Activated CD4-positive, alpha-beta memory T cell treated with anti-CD3 and anti-CD28 coated beads for 36 hours (primary cell): ENCODE measurements at places on chromosomes 11 and 22.
A peak's percentile ranks its signal among the peaks of the same experiment; 100 is the strongest.

- no peak for DNase-seq
Measured at GRCh38 chr11:35303596-35304385, 115.6 kb downstream of the SLC1A2 start.

GRCh38 chr11:34263441-34264091 lies 94.2 kb downstream of the ABTB2 start:
- DNase-seq, result no peak

DNA sequence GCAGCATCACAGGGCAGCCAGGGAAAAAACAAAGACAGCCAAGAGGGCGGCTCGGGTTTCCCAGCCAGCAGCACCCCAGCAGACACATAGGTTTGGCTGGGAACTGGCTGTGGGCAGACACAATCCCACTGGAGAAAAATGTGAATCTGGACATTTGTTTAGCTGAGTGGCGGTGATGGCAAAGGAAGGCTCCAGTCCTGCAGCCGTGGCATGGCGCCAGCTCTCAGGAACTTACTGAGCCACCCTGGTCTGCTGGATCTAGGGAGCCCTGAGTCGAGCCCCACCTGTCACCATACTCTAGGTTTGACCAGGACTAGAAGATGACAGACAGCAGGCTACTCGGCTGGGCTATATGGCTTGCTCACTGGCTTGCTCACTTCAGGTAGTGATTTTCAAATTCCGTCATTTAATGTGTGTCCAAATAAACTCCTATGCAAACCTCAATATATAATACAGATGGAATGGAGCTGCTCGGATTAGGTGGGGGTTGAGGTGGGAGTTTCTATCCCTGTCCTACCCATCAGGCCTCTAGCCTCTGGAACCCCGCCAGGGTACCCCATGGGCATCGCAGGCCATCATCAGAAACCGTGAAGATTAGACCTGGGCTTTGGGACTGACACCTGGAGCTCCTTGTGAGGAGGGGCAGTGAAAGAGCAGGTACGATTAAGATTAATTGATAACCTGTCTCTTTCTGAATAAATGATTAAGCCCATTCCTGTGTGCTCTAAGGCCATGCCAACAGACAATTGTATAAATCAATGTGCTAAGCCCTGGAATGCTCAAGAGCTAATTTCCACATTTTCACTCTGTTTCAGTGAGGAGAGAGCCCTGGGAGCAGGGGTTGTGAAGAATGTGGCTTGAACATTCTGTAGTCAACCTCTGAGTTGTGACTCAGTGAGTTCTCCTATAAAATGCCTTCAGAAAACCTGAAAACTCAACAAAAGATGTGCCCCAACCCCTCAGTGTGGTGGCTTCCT lies 42.5 kb downstream of the GALNT18 start:
- DNase-seq, result no peak

- DNase-seq, result no peak
Measured at GRCh38 chr11:31651208-31651607, 141.6 kb downstream of the ELP4 start.

- DNase-seq, result no peak
Measured at GRCh38 chr11:120696597-120697218, 185.2 kb downstream of the GRIK4 start.

DNA sequence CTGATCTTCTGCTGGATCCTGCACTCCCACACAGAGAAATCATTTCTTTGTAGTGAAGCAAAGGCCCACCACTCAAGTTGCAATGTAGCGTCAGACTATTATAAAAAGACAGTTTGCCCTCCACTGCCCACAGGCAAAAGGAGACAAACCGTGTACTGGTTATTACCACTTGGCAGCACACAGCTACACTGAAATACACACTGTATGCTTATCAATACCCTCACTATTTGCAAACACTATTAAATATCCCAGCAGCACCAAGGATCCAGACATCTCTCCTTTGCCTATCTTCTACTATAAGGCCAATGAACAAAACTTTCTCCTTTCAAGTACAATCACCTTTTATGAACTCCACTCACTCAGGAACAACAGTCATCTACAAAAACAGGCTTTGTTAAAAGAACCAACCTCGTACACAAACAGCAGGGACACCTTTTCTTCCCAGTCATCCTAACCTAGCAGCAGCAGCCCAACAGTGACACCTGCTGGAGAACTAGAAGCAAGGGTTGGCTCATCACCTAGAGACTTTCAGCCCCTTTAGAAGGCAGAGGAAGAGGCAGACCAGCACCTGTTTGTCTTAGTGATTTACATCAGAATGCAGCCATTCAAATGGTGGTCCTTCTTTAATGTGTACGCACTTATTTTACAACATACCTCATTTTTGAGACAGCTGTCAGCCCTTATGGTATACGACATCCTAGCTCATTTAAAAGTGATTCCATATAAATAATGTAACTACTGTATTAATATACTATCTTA lies 56.1 kb downstream of the AMBRA1 start:
- DNase-seq, result peak; percentile 76

GRCh38 chr11:11346303-11346702 lies 6.7 kb downstream of the CSNK2A3 start:
- no peak for DNase-seq

DNA sequence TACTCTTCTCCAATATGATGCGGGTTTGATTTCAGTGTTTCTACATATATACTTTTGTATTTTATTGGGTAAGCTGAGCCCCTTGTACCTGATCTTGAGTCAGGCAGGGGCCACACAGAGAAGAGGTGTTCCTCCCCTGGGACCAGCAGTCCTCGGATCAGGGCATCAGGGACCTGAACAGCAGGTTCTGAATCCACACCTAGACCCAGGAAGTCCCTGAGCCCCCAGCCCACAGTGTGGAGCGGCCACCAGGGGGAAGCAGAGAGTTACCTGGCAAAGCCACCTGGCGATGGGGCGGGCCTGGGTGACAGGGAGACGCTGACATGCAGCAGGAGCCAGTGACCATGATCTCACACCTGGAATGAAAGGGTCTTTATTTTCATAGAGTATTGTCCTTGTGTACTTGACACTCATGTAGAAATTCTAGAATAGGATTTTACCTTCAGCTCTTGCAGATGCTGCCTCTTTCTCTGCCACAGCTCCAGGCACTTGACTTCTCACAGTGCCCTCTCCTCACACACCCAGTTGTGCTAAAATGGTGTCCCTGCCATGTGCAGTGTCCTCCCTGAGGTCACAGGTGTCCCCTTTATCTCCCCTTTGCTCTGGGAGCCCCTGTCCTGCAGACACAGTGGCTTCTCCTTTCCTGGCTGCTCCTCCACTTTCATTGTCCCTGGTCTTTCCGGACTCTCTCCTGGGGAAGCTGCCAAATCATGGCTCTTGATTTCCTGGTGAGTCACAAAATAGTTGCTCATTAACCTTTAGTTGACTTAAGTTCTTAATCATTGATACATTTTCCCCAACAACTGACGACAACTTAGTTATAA lies 48.5 kb downstream of the GGTLC2 start:
- DNase-seq, result peak; percentile 61

- DNase-seq, result no peak
Measured at GRCh38 chr22:44317123-44317444, 4.3 kb upstream of the SHISAL1 start.

- no peak for DNase-seq
Measured at GRCh38 chr22:22219140-22219996, 25.2 kb upstream of the VPREB1 start.

- DNase-seq, result no peak
Measured at GRCh38 chr11:19433791-19434190, 193.0 kb upstream of the E2F8 start.

DNA sequence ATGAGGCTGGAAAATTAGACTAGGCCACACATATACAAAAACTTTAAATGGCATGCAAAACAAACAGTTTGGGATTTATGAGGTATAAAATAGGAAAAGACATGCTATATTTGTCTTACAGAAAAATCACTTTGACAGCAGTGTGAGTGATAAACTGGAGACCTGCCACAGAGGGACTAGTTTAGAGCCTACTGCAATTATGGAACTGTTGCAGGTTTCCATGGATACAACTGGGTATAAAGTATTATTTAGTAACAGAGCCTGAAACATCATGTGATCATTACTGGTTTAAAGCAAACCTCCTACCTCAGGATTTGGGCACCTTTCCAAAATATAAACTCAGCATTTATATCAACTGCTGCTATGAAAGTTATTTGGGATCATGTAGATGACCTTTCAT lies 1032.5 kb downstream of the DLG2 start:
- DNase-seq, result no peak
